ENCODE measurements at places on chromosomes 2 and 18.

GRCh38 chr18:22609642-22610041, 191.9 kb upstream of the CTAGE1 start:
- DNase-seq, result no peak

DNA sequence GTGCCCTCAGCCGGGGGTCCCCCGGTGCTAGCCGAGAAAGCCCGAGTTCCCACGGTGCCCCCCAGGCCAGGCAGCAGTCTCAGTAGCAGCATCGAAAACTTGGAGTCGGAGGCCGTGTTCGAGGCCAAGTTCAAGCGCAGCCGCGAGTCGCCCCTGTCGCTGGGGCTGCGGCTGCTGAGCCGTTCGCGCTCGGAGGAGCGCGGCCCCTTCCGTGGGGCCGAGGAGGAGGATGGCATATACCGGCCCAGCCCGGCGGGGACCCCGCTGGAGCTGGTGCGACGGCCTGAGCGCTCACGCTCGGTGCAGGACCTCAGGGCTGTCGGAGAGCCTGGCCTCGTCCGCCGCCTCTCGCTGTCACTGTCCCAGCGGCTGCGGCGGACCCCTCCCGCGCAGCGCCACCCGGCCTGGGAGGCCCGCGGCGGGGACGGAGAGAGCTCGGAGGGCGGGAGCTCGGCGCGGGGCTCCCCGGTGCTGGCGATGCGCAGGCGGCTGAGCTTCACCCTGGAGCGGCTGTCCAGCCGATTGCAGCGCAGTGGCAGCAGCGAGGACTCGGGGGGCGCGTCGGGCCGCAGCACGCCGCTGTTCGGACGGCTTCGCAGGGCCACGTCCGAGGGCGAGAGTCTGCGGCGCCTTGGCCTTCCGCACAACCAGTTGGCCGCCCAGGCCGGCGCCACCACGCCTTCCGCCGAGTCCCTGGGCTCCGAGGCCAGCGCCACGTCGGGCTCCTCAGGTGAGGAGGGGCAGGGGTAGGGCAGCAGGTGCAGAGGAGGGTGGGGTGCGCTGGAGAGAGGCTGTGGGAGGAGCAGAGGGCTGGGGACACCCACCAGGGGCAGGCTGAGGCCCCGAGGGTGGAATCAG, 14.1 kb upstream of the GMPPA start:
- DNase-seq, result no peak

DNA sequence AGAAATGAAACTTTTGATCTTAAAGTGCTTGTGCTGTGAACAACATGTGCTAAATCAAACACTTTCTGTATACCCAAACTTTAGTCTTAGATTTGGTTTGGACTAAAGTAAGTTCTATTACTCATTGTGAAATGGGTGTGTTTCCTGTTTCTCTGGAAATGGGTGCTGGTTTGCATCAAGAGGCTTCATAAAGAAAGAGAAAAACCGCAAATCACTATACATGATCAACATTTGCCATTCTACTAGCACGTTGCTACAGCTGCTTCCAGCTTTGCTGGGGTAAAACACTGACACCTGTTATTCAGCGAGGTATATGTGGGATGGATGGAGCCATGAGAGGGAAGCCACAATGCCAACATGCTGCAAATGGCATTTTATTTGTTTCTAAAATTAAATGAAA, 547.0 kb upstream of the ACVR2A start:
- DNase-seq, result no peak

GRCh38 chr18:43501099-43501498, 223.8 kb upstream of the SYT4 start:
- no peak for DNase-seq
